ENCODE measurements at places on chromosomes 13 and 19.

DNA sequence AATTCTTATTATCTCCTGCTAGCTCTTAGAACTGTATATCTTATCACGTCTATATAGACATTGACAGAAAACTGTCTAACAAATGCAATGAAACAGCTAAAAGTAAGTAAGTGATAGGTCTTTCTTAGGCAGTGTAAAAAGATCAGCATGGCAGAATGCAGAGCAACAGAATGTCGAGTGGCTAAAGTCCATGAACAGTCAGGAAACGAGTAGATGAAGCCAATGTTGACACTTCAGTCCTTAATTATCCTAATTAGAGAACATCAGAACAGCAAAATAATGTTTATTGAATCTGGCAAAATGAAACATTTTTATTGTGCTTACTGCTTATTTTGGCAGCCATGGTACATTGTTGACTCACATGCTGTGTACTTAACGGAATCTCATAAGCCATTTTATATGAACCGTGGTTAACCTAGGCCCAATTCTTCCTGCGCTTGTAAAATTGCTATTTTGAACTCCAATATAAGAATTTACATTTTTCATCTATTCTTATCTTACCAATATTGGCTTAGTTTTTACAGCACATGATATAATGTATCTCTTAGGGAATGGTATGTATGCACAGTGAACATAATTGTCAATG, 748.1 kb downstream of the DACH1 start:
- no peak for DNase-seq

DNA sequence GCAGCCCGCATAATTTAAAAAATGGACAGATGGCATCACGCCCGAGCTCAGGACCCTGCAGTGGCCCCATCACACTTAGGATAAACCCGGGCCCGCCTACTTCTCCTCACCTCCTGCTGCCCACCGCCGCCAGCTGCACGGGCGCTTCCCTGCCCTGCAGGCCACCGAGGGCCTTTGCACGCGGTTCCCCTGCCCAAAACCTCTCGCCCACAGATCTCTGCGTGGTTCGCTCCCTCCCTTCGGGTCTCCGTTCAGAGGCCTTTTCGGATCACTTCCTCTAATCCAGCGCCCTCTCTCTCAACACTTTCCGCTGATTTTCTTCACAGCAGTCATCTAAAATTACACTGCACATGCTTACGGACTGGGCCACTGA, 1.8 kb downstream of the SHISA7 start:
- no peak for DNase-seq

- no peak for DNase-seq
Measured at GRCh38 chr19:50858886-50859285, 4.2 kb downstream of the KLK3 start.

DNA sequence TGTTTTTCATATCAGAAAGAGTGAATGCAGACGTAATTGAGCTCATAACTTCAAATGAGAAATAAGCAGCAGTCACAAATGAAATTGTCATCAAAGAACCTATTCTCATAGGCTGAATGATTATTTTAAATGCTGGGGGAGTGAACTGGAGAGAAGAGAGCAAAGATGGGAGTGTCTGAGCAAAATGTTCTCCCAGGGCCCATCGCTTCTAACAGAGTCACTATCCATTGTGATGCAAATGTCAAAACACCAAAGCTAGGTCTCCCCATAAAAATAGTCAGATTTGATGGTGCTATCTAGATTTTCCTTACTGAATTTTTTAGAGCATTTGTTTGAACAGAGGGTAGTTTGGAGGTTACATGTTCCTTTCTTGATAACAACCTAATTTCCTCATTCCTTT, 278.7 kb downstream of the PCDH9 start:
- no peak for DNase-seq

- no peak for DNase-seq
Measured at GRCh38 chr13:66995203-66995611, 234.9 kb downstream of the PCDH9 start.

GRCh38 chr19:47186446-47187334, 44.3 kb downstream of the BBC3 start:
- DNase-seq = peak; percentile 70

DNA sequence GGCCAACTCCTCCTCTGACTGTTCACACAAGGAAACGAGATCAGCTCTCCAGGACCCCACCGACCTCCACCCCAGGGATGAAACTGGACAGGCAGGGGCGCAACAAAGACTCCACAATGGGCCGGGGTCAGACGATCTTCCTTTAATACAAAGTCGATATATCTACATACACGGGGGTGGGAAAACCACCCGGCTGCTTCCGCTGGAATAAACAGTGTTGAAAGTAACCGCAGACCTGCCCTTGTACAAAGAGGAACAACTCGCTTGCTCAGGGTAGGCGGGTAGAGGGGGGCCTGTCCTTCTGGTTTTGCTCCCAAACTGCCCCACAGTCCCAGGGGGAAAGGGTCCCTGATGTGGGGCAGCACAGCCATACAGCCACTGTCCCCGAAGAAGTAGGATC, 135.2 kb downstream of the PTPRS start:
- no peak for DNase-seq

GRCh38 chr19:15584095-15584494, 30.9 kb upstream of the CYP4F8 start:
- DNase-seq = no peak

GRCh38 chr19:3270902-3271301, 46.4 kb downstream of the CELF5 start:
- DNase-seq = no peak

Data from T-helper 2 cell (primary cell).